Stimulated activated CD8-positive, alpha-beta memory T cell treated with anti-CD3 and anti-CD28 coated beads, Interleukin-4, amount 100 ng/mL, for 1 hour (primary cell): ENCODE measurements at places on chromosomes 7 and 10.

- peak; percentile 65 for DNase-seq
Observed at GRCh38 chr10:69092959-69093850, 5.3 kb downstream of the SRGN start.

DNA sequence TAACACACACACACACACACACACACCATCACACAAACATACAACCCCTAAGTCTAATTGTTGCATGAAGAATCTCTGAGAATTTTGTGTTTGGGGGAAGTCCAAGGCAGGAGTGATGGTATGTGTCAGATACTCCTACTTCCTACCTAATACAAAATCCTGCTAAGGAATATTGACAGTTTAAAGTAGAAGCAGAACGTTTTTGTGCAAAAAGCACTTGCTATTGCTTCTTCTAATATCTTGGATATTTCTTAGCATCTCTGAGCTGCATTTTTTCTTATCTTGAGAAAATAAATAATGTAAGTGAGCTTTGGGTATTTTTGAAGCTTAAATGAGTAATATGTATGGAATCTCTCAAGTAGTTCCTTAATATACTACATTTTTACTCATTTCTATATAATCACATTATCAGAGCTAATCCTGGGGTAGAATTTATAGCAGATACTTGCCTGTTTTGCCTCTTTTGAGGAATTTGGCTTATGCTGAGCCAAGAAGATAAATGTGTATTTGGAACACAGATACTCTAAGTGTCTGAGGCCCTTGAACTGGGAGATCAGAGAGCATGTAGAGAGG lies 212.3 kb downstream of the DKK1 start:
- DNase-seq: no peak

DNA sequence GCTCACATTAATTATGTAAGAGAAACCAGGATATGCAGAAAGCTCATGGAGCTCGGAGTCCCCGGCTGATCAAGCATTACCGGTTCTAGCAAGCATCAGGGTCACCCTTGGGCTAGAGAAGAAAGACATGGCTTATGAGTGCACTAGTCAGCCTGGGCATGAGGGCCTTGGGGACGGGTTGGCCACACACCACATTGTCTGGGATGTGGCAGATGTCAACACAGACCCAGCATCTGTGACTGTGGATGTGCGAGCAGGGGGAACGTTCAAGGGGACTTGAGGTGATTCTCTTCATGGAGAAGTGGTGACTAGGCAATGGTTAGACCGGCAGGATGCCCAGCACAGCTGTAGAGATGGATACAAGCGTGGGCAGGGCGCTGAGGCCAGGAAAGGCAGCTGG lies 13.7 kb downstream of the ZMIZ2 start:
- DNase-seq: no peak

GRCh38 chr10:74034301-74034700 lies 36.4 kb downstream of the VCL start:
- no peak for DNase-seq

GRCh38 chr10:116001262-116001857 lies 271.6 kb downstream of the GFRA1 start:
- no peak for DNase-seq

- DNase-seq: no peak
Observed at GRCh38 chr10:126842836-126843235, 62.4 kb upstream of the DOCK1 start.

DNA sequence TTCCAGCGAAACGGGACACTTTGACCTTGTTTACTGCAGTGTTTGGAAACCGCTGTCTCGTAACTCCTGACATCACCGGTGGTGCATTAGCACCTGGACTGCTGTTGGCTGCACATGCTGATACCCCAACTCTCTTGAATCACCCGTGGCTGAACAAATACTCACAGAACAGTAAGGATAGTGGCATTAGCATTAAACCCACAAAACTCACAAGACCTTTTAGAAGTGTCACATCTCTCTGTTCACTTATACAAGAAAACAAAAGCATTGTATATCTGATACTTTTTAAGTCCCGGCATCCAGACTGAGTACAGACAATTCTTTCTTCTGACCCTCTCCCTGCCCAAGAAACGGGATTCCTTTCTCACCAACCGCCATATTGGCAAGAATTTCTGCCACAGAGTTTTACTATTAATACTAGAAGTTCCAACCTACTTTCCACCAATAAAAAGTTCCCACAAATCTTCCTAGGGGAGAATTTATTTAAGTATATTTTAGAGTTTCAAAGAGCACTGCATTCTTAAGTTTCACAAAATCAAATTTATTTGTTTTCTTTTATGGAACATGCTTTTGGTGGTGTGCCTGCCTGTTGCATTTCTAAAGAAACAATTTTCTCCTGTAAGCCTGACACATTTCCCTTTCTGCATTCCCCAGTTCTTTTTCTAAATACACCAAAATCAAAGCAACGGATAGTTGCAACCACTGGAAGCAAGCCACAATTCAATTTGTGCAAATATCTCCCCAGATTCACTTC lies 208.4 kb upstream of the KLF14 start:
- DNase-seq: no peak

DNA sequence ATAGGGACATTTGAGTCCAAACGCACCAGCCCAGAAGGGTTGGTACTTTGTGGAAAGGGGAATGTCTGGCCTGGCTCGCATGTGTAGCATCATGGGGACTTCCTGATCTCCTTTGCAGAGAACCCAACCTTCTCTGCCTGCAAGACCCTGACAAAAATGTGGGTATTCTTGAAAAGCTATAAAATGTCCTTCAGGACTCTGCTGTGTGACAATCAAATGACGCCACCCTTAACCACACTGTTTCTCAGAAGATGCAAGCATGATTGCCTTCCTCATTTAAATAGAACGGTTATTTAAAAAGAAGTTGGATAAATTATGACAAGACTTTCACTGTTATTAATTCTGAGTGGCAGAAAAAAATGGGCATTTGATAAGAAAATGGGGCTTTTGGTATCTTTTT lies 15.1 kb upstream of the GPR15LG start:
- DNase-seq: no peak

DNA sequence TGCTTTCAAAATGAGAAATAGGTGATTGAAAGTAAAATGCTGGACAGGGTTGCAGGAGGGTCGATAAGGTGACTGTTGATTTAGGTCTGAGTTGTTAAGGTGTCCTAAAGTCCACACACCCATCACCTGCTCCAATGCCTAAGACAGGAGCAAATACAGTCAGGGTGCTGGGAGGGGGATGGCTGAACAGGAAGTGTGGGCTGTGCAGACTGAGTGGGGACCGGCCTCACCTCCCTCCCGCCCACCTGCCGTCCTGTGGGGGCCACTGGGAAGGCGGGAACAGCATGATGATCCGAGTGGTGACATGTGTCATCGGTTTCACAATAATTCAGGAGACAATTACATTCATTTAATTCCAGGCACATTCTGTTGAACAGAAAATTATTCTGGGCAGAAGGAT lies 260.8 kb downstream of the DNAJB6 start:
- no peak for DNase-seq

DNA sequence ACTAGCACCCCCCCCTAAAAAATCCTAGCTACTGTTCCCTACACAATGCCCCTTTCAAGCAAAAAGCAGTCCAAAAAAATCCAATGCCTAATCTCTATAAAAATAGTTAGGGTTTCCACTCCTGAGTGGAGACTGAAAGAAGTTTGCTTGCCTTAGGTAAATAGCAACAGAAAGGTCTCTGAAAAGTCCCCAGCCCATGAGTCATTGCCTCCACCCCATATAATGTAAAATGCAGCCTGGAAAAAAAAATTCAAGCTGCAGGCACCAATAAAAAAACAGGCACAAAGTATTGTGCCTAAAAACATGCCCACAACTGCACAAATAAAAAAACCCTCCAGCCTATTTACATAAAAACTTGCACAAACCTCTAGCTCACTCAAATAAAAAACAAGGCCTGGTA lies 47.5 kb downstream of the ZNF680 start:
- DNase-seq: no peak

DNA sequence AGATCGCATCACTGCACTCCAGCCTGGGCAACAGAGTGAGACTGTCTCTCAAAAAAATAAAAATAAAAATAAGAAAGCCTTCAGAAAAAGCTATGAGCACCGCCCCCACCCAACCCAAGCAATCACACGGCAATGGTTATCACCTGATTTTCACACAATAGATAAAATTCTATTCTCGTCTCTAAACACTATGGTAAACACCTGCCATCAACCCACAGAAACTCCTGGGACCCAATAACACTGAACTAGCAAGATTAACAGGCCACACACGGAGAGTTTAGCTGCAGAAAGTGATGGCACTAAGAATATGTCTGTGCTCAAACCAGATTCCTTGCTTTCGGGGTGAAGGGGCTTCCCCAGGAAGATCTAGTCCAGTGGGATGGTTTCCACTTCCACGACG lies 173.8 kb downstream of the DIP2C start:
- no peak for DNase-seq

- DNase-seq: no peak
Observed at GRCh38 chr10:130456616-130457015, 320.4 kb downstream of the GLRX3 start.
